Kidney capillary endothelial cell (primary cell): ENCODE measurements at places on chromosomes 4 and X.

GRCh38 chr4:147605499-147605898, 11.7 kb upstream of the TMEM184C start:
- no peak for DNase-seq

DNA sequence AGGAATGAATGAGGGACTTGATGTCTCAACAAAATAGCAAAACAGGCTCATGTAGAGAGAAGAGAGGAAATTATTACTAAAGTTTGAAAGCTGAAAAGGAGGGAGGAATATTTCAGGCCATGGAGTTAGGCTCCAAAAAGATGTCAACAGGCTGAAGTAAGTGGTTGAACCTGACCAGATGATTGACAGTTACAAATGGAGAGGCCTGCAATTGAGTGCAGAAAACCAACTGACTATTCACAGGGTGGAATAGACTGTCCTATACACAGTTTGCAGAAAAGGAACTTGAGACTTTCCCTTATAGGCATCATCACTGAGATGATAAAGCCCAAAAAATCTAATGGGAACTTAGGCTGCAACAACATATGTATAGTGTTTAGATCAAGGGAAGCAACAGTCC, 233.3 kb downstream of the AR start:
- no peak for DNase-seq

DNA sequence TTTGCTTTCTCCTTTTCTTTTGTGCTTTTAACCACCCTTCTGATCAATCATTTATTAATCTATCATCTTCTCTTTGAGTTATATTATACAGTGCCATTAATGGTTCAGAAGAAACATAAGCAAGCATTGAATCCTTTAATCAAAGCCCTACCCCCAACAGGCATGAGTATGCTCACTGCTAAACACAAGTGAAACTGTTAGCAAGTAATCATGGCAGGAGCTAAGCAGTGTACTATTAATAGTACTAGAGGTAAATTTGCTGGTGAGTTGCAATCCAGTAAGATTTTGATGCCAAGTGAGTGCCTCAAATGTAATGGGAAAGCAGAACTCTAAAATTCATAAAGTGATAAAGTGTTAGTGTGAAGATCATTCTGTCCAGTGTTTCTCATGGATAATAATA, 57.2 kb downstream of the FNIP2 start:
- no peak for DNase-seq

DNA sequence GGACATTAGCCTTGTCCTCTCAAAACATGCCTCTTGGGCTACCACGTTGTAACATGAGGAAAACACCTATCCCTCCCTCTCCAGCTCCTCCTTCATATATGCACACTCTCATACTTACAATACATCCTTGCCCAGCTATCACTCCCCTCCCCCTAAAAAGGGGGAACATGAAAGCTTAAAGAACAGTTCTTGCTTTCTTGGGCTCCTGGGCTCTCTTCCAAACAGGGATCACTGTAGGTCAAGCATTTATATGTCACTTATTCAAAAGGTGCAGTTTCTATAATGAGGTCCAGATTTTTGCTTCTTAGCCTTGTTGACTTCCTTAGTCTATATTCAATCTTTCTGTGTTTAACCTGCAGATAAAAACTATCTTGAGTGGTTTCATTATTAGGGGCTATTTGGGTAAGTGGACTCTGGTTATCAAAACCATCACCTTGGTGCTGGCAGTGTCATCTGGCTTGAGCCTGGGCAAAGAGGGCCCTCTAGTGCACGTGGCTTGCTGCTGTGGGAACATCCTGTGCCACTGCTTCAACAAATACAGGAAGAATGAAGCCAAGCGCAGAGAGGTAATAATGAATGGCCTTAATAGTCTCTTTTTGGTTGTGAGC, 119.4 kb downstream of the AKAP4 start:
- peak; percentile 10 for DNase-seq

DNA sequence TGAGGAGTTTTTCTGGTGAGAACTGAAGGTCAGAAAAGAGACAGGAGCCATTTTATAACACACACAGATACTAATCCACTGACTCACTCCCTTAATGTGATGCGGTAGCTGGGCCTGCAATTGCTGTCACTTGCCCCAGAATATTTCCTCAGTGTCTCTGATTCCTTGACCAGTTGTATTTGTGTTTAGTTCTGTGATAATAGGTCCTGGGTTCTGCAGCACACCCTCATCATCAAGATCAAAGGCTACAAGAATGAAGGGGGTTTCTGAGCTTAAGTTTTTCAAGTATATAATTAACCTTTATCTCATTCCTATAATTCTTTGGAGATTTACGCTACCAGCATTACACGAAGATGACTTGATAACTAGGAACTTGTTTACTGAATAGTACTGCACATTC, 576.5 kb upstream of the CPXCR1 start:
- DNase-seq: no peak

GRCh38 chrX:118574666-118575065, 79.1 kb downstream of the DOCK11 start:
- no peak for DNase-seq

DNA sequence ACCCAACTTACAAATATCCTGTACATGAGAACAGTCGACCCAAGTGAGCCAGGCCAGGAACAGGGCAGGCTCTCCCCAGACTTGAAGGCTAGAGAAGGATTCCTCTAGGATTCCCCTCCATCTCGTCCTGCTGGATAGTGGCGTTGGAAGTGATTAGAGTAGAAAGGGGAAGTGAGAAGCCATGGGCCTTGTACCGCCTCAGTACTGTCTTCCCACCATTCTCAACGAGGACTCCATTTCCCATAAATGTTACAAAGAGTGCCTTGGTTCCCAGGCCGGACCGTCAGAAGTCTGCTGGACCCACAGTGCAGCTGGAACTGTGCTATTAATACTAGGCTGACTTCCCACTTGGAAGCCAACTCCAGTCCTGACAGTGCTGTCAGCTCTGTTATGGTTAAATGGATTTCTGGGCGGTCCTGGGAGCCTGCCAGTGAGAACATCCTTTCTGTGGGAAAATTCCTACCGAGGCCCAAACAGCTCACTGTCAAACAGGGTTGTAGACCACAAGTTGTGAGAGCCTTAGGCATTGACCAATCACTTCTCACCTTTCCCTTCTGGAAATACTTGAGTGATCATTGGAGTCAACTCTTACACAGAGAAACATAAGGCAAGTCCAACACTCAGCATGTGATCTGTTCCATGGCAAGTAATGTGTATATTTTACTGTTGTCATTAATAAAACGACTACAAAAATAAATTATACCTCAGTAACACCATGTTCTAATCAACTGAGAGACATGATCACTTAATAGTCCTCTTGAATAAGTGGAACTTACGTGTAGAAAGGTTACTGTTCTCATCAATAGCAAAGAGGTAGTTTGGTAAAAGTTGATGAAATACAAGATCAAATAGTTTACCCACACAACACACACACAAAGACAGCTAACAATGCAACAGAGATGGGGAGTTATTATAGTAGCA, 58.4 kb downstream of the AMELX start:
- no peak for DNase-seq

- no peak for DNase-seq
Measured at GRCh38 chr4:2689825-2690700, 66.1 kb downstream of the TNIP2 start.

DNA sequence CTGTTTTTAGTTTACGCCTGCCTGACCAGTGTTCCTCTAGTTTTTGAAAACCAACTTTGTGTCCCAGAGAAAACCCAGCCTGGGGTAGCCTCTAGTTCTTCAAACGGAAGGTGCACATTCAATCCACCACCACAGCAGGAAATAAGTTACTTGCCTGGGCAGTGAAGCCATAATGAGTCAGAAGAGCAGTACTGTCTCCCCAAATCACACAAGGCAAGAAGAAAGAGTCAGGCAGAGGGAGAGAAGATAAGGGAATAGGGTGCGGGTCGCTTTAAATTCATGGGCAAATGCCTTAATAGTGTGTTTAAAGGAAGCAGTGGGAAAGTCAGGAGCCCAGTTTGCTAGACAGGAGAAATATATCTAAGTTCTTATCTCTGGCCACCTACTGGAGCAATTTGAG, 333.8 kb upstream of the GRIA3 start:
- no peak for DNase-seq

- DNase-seq: no peak
Measured at GRCh38 chr4:164621886-164622521, 131.9 kb upstream of the SMIM31 start.

DNA sequence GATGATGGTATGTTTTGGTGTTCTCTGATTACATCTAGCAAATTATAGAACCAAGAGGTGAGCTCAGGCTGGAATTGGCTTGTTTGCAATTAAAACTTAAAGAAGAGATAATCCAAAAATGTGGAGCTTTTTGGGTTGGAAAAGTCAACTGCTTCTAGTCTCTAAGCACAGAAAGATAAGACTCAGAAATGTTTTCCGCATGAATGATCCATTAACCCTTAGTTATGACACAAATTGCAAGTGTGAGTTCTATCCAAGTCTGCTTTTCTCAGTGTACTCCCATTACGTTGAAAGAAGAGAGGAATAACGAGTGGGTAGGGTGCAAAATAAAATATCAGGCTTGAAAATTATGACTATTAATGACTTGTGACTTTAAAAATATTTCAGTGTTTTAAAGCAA, 38.5 kb downstream of the HPGD start:
- DNase-seq: no peak

GRCh38 chr4:185298728-185299430, 89.5 kb downstream of the SNX25 start:
- no peak for DNase-seq

DNA sequence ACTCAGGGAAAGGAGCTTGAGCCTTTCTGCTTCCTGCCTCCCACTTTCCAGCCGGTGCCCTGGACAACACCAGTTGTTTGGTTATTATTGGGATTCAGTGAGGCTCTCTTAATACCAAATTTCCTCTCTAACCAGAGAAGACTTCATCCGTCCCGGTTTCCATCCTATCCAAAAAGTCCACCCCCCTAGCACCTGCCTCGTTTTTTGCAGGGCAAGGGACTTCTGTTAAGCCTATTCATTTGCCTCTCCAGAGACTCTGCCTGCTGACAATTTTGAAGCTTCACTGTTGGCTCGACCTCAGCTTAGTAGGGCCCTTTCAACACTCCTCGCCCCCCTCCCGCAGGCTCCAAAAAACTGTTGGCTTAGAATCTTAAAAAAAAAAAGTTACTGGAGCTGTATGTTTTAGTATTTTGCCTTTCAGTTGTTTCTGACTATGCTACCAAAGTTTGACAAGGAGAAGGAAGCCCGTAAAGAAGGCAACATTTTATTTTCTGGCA, 779 bp upstream of the PRSS12 start:
- DNase-seq: no peak

DNA sequence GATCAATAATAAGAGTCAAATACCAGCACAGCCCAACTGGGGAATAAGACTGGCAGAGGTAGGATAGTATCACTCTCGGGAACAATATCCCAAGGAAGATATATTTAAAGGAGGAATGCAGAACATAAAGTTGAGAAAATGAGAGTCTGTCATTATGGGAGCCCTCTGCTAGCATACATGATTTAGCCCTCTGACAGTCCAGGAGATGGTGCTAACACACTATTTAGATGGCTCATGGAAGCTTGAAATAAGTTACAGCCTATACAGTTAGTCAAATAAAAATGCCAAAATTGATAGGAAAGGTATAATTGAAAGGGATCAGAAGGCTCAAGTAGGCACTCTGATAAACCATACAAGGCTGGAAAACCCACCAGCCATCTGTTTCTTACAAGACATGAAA, 201.0 kb upstream of the NEIL3 start:
- DNase-seq: no peak

GRCh38 chrX:71629467-71629866, 11.2 kb upstream of the CXCR3 start:
- no peak for DNase-seq

DNA sequence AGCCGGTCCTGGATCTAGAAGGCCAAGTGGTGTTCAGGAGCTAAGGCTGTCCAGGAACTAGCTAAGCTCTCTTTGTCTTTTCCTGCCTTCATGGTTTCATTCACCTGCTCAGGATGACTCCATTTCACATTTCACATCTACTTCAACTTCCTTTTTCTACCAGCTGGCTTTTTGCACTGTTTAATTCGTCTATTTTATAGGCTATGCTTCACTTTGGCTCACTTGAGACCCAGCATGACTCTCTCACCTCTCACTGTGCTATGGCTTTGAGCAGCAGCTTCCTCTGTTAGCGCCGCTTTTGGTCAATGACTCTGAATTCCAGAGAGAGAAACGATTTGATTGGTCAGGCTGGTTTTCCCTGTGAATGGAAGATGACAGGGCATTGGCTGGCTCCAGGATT, 213.5 kb upstream of the CLNK start:
- no peak for DNase-seq

GRCh38 chr4:136194962-136195361, 1337.3 kb downstream of the PCDH18 start:
- DNase-seq: no peak

- DNase-seq: peak; percentile 23
Measured at GRCh38 chrX:132488180-132488705, 595 bp downstream of the MBNL3 start.

- peak; percentile 28 for DNase-seq
Measured at GRCh38 chrX:115449742-115450141, 111.2 kb upstream of the PLS3 start.

DNA sequence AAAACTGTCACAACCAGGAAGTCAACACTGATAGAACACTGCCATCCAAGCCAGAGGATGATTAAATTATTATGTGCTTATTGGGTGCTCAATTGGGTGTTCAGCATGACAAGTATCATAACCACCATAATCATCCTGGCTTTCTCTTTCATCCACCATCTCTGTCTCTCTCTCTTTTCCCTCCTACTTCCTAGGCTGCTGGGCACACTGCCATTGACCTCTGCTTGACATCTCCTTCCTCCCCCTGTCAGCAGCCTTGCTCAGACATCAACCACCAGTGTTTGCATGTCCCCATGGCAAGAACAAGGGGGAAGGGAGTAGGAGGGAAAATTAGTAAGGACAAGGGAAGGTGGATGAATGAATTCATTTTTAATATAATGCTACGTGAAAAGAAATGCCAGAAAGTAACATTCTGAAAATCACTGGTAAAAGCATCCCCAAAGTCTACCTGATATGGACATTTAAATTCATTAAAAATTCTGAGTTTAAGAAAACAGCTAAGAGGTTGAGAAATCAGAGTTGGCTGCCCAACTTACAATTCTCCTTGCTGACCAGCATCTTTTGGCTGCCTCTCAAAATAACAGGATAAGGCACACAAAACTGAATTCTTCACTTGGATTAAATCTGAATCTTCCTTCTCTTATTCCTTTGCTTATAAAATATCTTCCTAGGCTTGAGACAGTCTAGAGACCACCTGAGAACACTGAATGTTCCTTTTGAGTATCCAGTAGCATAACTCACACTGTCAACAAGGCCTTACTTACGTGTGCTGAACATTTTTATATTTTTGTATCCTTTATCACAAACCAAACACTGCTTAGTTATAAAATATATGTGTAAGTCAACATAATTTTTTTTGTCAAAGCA, 48.5 kb downstream of the SNCA start:
- no peak for DNase-seq

- DNase-seq: no peak
Measured at GRCh38 chrX:136227948-136228838, 23.0 kb downstream of the MAP7D3 start.

DNA sequence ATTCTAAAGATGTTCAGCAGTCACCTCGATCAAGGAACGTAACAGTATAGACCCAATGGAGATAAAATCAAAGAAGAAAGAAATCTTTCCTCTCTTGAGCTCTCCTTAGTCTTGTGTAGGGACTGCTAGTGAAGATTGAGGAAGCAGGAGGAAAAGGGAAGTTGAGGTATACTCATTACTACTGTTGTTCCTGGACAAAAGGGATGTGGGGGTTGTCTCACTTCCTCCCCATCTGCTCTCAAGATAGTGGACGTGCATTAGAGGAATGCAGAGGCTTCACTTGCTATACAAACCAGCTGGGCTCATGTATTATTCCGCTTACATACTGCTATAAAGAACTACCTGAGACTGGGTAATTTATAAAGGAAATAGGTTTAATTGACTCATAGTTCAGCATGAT, 208.9 kb upstream of the ARHGEF9 start:
- no peak for DNase-seq
